ENCODE measurements at places on chromosomes 1 and 21. TPM values are rescaled to one million over a fixed set of nuclear protein-coding genes. Genes with fewer than 3 reads are reported as not detected.

RHOU gene
- total RNA-seq = 40.1 TPM

ERICH3 gene
- 17.3 TPM for total RNA-seq

CGN gene
- 74.9 TPM for total RNA-seq

DNA sequence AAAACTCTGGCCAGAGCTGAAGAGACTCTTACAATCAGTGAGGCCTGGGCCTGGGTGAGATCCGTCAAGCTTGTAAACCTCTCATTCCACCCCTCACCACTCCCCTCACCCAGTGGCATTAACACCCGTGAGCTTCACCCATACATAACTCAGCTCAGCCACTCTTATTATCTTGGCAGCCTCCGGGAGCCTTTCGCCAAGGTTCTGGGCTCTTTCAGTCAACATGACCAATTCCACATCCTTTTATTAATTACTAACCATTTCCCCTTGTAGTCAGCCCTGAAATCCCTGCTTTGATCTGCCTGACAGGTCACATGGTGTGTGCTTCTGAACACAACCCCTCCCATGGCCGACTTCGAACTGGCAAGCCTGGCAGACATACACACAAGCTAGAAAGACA is 134.8 kb downstream of the SETD4 start:
- H3K36me3 ChIP-seq = no peaks in the 10 kb centered on the region
- DNase-seq = peak; percentile 62
- no peaks in the 10 kb centered on the region for H3K27me3 ChIP-seq
- H3K4me1 ChIP-seq = no peaks in the 10 kb centered on the region
- no peak overlapping the region for H3K4me3 ChIP-seq

GRCh38 chr1:202126426-202126825 is 3.7 kb downstream of the GPR37L1 start:
- no peak overlapping the region for H3K27ac ChIP-seq
- no peak overlapping the region for H3K4me3 ChIP-seq
- H3K4me1 ChIP-seq = no peaks in the 10 kb centered on the region
- no peaks in the 10 kb centered on the region for H3K27me3 ChIP-seq

GRCh38 chr1:23984417-23985186 is 4.5 kb upstream of the SRSF10 start:
- peaks cover 21% of the 10 kb centered on the region for H3K4me1 ChIP-seq
- H3K4me3 ChIP-seq = no peak overlapping the region
- H3K27me3 ChIP-seq = no peaks in the 10 kb centered on the region
- H3K27ac ChIP-seq = peak overlapping the region; percentile 60

Measured in lung (tissue), 17 donors.